CMK (cell line): ENCODE measurements at places on chromosomes 2 and 18.

DNA sequence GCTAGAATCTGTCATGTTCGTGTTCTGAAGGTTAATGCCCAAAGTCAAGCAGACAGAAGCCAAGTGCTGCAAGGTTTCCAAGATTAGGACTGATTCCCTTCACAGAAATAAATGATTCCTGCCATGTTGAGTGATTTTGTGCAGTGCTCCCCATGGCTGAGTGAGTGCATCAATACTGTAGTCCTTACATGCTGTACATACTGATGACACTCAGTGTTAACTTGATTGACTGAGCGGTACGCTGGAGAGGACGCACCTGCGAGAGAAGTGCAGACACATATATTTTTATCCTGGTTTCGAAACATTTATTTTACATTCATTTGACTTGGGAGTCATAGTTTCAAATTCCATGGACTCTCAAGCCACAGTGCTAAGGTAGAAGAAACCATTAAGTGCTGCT, 92.0 kb downstream of the ASXL3 start:
- DNase-seq = no peak

DNA sequence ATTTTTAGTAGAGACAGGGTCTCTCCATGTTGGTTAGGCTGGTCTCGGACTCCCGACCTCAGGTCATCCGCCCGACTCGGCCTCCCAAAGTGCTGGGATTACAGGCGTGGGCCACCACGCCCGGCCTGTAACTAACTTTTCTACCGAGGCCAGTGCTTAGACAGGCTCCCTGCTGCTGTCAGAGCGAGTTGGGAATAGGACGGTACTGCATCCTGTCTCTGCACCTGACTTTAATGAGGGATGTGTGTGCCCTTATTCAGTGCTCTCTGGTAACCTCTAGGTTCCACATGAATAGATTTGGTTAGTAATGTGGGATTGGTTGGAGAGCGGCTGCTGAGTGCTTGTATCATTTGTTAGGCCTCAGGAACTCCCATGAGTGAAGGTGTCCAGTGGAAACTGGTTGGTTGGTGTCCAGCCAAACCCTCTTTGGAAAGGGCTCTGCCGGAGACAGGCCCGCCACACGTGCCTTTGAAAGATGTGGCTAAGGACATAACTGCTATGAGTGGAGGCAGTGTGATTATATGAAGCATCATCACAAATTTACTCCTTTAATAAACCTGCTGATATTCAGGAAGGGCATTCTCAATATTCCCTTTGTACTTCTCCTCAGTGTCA, 36.6 kb downstream of the MYOM1 start:
- no peak for DNase-seq

DNA sequence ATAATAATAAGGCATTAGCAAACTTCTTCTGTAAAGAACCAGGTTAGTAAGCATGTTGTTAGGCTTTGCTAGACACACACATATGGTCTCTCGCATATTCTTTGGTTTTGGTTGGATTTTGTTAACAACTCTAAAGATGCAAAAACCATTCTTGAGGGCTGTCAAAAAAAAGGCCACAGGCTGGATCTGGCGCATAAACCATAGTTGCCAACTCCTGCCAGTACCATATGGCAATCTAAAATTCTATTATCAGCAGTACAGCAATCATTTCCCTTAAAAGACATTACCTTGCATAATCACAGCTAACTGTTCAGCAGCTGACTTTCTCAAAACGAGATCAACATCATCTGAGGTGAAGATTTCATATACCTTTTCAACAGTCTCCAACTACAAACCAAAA, 63.5 kb downstream of the RTTN start:
- no peak for DNase-seq

GRCh38 chr2:136347981-136348380, 230.0 kb upstream of the CXCR4 start:
- no peak for DNase-seq

DNA sequence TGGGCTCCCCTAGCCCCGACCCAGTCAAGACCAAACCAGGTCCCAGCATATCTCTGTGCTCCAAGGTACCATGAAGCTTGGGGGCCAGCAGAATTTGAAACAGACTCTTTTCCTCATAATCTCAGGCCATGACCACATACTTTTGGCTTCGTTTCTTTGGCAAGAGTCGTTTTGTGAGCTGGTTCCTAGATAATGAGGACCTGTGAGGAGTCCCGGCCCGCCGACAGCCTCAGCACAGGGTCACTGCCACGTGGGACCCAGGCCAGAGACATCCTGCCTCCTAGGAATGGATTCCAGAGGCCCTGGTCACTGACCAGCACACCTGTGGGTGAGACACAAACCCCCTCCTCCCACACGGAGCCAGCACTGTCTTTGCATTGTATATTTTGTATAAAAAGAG, 73.5 kb downstream of the VAPA start:
- DNase-seq = no peak

DNA sequence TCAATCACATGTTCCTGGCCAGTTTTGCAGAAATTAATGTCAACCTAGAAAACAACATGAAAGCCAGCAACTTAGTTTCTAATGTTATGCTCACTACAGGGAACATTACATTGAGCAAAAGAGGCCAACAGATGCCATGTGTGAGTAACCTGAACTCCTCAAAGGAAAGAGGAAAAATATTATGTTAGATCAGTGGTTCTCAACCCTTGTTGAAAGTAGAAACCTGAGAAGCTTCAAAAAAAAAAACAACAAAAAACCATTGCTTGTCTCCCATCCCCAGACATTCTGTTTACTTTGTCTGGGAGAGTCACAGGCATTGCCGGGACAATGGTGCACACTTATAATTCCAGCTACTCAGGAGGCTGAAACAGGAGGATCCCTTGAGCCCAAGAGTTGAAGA, 57.7 kb downstream of the METTL4 start:
- DNase-seq = no peak

GRCh38 chr2:80454628-80455027, 150.1 kb upstream of the LRRTM1 start:
- no peak for DNase-seq

DNA sequence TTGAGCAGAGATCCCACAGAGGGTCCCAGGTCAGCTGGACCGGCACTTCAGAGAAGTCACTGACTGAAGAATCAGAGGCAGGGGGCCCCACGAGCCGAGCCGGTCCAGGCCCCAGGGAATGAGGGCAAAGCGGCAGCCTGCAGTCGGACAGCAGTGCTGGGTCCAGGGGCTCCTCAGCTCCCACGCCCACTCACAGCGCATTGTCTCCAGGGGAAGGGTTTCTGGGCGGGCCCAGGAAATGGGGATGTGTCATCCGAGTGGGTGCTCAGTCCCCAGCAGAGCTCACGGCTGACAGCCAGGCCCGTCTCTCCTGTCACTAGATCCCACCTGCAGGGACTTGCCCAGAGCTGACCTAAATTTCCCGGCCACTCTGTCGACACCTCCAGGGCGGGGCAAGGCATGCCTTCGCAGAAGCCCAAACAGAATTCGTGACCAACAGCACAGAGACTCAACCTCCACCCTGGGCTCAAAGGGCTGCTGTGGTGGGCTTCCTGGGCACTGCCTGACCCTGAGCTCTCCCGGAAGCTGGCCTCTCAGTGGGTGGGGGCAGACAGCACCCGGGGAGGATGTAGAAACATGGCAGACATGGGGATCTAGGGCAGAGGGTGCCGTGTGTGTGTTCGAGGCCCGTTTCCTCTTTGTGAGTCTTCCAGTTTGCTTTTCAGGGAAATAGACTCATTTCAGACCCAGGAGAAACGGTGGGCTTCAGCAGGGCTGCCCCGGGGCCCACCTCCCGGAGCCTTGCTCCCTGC, 42.1 kb upstream of the TAF1B start:
- DNase-seq = no peak

GRCh38 chr2:233690444-233690843, 2.2 kb upstream of the UGT1A6 start:
- DNase-seq = no peak

DNA sequence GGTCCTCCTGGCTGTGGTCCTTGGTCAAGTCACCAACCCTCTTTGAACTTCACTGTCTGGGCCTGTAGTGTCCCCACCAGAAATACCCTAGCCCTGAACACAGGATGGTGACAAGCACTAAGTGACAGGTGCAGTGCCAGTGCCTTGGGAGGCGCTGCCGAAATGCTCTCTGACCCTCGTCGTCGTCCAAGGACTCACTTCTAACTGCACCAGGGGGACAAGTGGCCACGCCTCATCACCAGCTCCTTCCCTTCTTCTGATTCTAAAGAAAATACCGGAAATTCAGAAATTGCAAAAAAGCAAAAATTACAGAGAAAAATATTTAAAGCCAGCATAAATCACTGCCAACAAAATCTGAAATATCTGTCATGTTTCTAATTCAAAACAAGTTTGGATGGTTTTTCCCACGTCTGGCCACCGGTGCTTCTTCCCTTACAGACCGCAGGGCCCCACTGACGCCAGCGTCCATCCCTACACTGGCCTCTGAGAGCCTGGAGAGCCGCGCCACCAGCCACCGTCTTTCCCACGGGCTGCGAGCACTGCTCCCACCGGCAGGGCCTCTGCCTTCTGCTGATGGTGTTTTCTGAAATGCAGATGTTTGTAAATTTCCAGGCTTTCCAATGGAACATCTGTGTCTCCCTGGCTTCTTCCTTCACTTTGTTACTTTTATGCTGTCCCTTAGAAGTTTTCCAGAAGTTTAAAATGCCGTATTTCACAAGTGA, 37.4 kb upstream of the GPC1 start:
- no peak for DNase-seq

- DNase-seq = no peak
These were observed 513.5 kb upstream of the ZEB2 start for GRCh38 chr2:145033438-145033837.

DNA sequence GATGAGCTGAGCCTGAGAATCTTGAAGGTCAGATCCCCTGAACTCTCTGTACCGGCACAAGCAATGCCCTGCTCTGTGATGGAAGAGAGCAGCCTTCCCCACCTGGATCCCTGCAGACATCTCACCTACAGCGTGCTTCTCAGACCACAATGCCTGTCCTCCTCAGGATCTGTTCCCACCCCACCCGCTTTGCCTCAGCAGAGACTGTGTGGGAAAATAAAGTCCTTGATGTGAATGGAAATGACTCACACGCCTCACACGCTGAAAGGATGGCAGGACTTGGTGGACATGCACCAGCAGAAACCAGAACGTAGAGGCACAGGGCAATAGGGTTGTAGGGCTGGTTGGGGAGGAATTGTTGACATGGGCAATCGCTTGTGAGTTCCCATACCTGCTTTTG, 117.9 kb upstream of the POU3F3 start:
- DNase-seq = no peak

GRCh38 chr2:97931118-97931857, 64.5 kb downstream of the TMEM131 start:
- DNase-seq = no peak

GRCh38 chr18:54787121-54787520, 41.2 kb upstream of the RAB27B start:
- no peak for DNase-seq

GRCh38 chr2:135586148-135586547, 54.9 kb downstream of the R3HDM1 start:
- no peak for DNase-seq

- DNase-seq = no peak
These were observed 2.0 kb downstream of the ZNF521 start for GRCh38 chr18:25349926-25350487.

- DNase-seq = no peak
These were observed 133.9 kb upstream of the CDH20 start for GRCh38 chr18:61199171-61199848.

- no peak for DNase-seq
These were observed 198.2 kb downstream of the SEPTIN10 start for GRCh38 chr2:109415581-109416013.

- no peak for DNase-seq
These were observed 94.4 kb upstream of the XPO1 start for GRCh38 chr2:61632276-61633169.

DNA sequence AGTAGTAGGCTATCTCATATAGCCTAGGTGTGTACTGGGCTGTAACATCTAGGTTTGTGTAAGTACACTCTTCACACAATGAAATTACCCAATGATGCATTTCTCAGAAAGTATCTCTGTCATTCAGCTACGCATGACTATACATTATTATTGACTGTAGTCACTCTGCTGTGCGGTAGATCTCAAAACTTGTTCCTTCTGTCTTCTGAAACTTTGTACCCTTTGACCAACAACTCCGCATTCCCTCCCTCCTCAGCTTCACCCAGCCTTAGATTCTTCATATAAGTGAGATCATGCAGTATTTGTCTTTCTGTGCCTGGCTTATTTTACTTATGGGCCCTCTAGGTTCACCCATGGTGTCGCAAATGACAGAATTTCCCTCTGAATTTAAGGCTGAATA, 49.0 kb downstream of the TAF1B start:
- DNase-seq = no peak

- no peak for DNase-seq
These were observed 39.2 kb upstream of the MRPL19 start for GRCh38 chr2:75607400-75607798.

DNA sequence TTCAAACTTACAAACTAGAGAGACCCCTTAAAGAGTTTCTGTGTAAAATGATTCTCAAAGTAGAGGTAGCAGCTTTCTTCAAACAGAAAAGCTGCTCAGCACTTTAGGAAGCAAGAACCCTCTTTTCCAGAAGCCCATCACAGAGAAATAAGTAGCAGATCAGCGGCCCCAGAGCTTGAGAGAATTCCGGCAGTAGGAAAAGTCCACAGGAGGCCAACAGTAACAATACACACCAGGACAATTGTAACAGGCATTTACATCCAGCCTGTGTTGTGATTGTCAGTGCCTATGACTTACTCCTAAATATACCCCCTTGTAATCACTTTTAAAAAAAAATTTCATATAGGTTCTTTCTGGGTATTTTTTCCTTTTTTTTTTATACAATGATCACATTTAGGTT, 161.4 kb upstream of the ACVR2A start:
- no peak for DNase-seq

DNA sequence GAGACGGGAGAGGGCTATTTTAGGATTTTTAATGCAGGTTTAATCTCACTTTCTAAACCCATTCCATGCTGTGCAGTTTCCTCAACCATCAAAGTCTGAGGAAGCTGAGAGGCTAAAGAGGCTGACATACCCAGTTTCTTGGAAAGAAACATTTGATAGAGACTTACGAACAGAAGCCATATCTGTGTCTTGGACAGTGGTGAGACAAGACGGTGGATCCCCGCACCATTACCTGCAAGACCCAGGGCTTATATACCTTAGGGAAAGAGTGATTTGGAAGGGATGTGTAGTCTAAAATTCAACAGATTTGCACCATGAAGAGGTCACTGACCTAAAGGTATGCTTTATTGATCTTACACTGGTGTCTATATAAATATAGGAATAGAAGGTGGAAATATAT, 13.5 kb downstream of the EEF1B2 start:
- no peak for DNase-seq
